ENCODE measurements at places on chromosomes 5 and 9.

DNA sequence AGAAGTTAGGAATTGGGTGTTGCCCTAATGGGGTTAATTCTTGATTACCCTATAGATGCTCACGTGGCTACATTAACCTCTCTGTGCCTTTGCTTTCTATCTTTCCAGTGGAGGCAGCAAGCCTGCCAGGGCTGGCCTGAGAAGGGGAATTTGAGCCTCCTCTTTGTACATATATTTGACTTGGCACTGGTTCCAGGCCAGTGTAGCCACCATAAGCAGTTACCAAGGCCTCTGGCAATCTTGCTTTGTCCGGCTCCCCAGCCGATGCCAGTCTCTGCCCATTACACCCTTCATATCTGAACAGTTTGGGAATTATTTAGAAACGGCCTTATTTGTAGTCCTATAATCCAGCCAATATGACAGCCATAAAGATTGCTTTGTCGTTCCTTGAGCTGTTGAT, 58.6 kb upstream of the PPARGC1B start:
- no peaks in the 10 kb centered on the region for H3K36me3 ChIP-seq
- H3K4me1 ChIP-seq = no peaks in the 10 kb centered on the region
- DNase-seq = no peak
- no peaks in the 10 kb centered on the region for H3K27me3 ChIP-seq

DNA sequence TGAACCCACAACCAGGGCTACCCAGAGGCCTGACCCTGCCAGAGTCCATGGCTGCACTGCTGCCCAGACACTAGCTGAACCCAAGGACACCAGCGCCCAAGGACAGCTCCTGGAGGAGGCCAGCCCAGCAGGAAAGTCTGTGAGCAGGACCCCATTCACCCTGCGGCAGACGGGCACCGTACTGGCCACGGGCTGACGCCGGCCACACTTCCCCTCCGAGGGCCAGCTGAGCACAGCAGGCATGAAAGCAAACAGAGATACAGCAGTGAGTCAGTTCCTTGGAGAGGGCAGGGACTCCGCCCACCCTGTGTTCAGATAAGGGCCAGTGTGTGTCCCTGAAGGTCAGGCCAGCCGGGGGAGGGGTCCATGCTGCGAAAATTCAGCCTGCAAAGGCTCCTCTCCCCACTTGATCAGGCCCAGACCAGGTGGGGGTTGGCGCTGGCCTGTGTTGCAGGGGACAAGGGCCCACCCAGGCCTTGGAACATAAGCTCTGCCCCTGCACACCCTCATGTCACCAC, 3.2 kb downstream of the RNF208 start:
- no peak overlapping the region for H3K27ac ChIP-seq
- H3K27me3 ChIP-seq = no peaks in the 10 kb centered on the region
- peaks cover 16% of the 10 kb centered on the region for H3K4me1 ChIP-seq
- H3K36me3 ChIP-seq = no peaks in the 10 kb centered on the region
- H3K4me3 ChIP-seq = no peak overlapping the region

GRCh38 chr5:60295423-60295822, 401.9 kb upstream of the PDE4D start:
- no peaks in the 10 kb centered on the region for H3K36me3 ChIP-seq
- H3K27me3 ChIP-seq = no peaks in the 10 kb centered on the region
- H3K4me1 ChIP-seq = no peaks in the 10 kb centered on the region
- H3K4me3 ChIP-seq = no peak overlapping the region
- DNase-seq = peak; percentile 17

GRCh38 chr9:97564291-97565175, 63.1 kb downstream of the TMOD1 start:
- H3K4me1 ChIP-seq = peaks cover 43% of the 10 kb centered on the region
- peaks cover 11% of the 10 kb centered on the region for H3K36me3 ChIP-seq
- peak overlapping the region; percentile 63 for H3K27ac ChIP-seq
- no peak overlapping the region for H3K4me3 ChIP-seq

- no peak overlapping the region for H3K4me3 ChIP-seq
- no peak overlapping the region for H3K27ac ChIP-seq
Observed at GRCh38 chr5:138408023-138408422, 30.8 kb upstream of the REEP2 start.

DNA sequence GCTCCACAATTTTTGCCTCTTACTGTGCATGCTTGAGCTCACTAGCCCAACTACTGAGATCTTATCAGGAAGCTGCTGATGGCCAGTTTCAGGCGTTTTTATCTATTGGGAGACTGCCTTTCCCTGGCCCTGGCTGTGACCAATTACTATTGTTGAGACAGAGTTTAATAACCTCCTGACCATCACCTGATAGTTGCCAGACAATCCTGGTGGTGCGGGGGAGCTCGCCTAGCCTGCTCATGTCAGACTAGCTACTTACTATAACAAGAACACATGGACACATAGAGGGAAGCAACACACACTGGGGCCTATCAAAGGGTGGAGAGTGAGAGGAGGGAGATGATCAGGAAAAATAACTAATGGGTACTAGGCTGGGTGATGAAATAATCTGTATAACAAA, 13.0 kb upstream of the OXCT1 start:
- no peak overlapping the region for H3K4me3 ChIP-seq
- DNase-seq = no peak
- no peak overlapping the region for H3K27ac ChIP-seq
- H3K36me3 ChIP-seq = no peaks in the 10 kb centered on the region
- H3K4me1 ChIP-seq = no peaks in the 10 kb centered on the region

- H3K4me1 ChIP-seq = no peaks in the 10 kb centered on the region
- no peak overlapping the region for H3K27ac ChIP-seq
- no peak for DNase-seq
- no peak overlapping the region for H3K4me3 ChIP-seq
- H3K36me3 ChIP-seq = no peaks in the 10 kb centered on the region
Observed at GRCh38 chr5:162410365-162410764, 342.8 kb downstream of the GABRG2 start.

DNA sequence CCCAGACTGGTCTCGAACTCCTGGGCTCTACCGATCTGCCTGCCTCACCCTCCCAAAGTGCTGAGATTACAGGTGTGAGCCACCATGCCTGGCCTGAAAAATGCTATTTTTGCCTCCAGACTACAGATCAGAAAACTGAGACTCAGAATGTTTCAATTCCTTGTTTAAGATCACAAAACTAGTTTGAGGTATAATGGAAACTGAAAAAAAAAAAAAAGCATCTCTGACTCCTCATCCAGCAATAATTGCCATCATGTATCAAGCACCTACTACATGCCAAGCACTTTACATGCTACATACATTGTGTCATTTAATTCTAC, 35.6 kb downstream of the PLAC8L1 start:
- H3K4me1 ChIP-seq = peaks cover 52% of the 10 kb centered on the region
- H3K36me3 ChIP-seq = no peaks in the 10 kb centered on the region
- H3K27me3 ChIP-seq = no peaks in the 10 kb centered on the region

- H3K4me1 ChIP-seq = peaks cover 13% of the 10 kb centered on the region
- peak overlapping the region; percentile 99 for H3K27ac ChIP-seq
- DNase-seq = peak; percentile 33
- H3K4me3 ChIP-seq = peak overlapping the region; percentile 88
Observed at GRCh38 chr5:98927242-98927988, 1.4 kb downstream of the CHD1 start.

GRCh38 chr5:74017112-74017511, 391.1 kb downstream of the ARHGEF28 start:
- no peak for DNase-seq
- H3K27me3 ChIP-seq = no peaks in the 10 kb centered on the region
- no peaks in the 10 kb centered on the region for H3K36me3 ChIP-seq
- H3K4me3 ChIP-seq = no peak overlapping the region

DNA sequence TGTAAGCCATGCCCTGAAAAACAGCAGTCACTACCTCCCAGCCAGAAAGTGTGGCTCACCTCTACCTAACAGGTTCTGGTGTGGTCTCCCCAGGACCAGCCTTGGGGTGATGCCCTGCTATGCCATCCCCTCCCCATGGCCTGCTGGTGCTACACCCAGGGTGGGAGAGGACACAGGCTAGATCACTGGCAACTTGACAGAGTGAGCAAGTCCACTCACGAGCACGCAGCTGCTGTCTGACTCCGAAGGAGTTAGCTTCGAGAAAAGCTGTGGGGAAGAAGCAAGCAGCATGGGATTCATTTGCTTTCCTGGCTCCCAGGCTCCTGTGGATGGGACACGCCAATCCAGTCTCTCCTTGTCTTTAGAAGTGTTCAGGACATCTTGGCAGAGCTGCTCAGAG, 102.2 kb downstream of the COL5A1 start:
- no peaks in the 10 kb centered on the region for H3K27me3 ChIP-seq
- no peak for DNase-seq
- H3K4me1 ChIP-seq = no peaks in the 10 kb centered on the region
- H3K36me3 ChIP-seq = no peaks in the 10 kb centered on the region
- no peak overlapping the region for H3K27ac ChIP-seq

DNA sequence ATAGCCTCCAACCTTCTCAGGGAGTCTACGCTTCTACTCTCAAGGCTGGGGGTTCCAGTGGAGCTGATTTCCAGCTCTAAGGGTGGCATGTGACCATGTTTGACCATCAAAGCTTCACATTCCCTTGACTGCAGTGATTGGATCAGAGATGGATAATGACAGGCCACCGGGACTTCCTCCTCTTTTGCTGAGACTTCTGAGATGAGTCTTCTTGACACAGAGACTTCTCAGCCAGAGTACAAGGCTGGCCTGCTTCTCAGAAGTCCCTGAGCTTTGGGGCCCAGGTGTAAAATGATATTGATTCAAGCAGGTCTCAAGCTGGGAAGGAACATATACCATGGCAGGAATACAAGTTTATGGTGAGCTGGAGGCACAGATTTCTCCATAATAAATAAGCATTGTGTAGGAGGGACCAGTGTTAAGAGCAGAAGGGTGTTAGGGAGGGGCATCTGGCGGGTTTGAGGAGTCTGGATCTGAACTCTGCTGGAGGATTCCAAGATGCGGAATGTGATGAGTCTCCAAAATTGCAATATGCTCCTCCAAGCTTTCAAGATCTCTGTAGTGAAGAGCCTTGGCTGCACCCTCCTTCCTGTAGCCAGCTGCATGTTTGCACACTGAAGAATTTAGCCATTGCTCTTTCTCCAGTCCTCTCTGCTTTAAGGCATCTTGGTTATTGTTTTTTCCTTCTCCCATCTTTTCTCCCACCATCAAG, 41.7 kb upstream of the HSD17B4 start:
- no peaks in the 10 kb centered on the region for H3K27me3 ChIP-seq
- peaks cover 6% of the 10 kb centered on the region for H3K4me1 ChIP-seq
- H3K27ac ChIP-seq = no peak overlapping the region
- DNase-seq = no peak
- H3K36me3 ChIP-seq = no peaks in the 10 kb centered on the region

GRCh38 chr5:74056789-74057164, 430.8 kb downstream of the ARHGEF28 start:
- DNase-seq = peak; percentile 56
- no peak overlapping the region for H3K4me3 ChIP-seq
- peaks cover 9% of the 10 kb centered on the region for H3K4me1 ChIP-seq
- H3K36me3 ChIP-seq = no peaks in the 10 kb centered on the region
- no peaks in the 10 kb centered on the region for H3K27me3 ChIP-seq

- no peaks in the 10 kb centered on the region for H3K4me1 ChIP-seq
- no peak overlapping the region for H3K4me3 ChIP-seq
- H3K36me3 ChIP-seq = no peaks in the 10 kb centered on the region
- no peak for DNase-seq
Observed at GRCh38 chr5:170179626-170180025, 53.2 kb upstream of the C5orf58 start.

GRCh38 chr5:169052207-169052606, 248.7 kb downstream of the SLIT3 start:
- no peak for DNase-seq
- no peaks in the 10 kb centered on the region for H3K36me3 ChIP-seq
- H3K27ac ChIP-seq = no peak overlapping the region
- peaks cover 4% of the 10 kb centered on the region for H3K4me1 ChIP-seq

DNA sequence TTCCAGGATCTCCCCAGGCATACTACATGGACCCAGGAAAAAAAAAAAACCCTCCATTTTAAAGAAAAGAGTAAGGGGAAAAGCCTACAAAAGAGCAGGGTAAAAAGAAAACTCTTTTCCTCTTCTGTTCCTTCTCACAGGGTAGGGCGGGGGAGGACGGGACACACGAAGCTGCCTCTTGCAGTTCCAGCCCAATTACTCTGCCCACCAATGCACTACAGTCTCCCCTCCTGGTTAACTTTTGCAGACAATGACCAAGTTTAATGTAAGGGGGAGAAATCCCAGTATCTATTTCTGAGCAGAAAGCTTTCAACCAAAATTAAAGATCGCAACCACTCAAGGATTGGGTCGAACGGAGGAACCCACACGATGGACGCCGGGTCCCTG, 1.3 kb downstream of the BRD3 start:
- H3K4me3 ChIP-seq = peak overlapping the region; percentile 63
- peak overlapping the region; percentile 4 for H3K27ac ChIP-seq
- peaks cover 39% of the 10 kb centered on the region for H3K4me1 ChIP-seq
- H3K27me3 ChIP-seq = no peaks in the 10 kb centered on the region

DNA sequence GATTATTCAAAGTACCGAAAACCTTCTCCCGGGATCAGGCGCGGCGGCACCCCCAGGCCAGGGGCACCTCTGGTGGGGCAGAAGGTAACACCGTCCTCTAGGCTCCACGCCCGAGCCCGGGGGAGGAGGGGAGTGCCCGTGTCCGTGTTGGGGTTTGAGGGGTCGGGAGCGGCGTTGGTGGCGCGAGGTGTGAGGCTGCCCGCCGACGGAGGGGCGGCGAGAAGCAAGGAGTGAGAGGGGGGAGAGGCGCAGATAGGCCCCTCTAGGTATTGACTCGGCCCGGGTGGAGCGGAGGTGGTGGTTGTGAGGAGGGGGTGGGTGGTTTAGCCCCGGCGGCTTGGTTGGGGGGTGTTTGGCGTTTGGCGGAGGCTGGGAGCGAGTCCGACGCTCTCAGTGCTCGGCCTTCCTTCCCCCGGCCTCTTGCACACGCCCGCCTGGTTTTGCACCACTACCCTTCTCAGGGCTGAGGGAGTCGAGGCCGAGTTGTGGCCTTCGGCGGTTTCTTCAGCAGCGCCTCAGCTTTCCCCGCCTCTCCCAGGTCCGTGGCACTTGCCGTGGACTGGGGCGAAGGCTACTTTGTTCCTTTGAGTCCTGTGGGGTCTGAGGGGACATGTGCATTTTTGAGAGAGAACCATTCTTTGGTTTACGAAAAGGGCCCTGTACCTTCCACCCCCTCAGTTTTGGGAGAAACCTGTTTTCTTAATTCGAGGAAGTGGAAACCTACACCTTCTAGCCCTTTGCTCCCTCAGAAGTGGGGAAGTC, 450 bp downstream of the GPBP1 start:
- peak overlapping the region; percentile 92 for H3K4me3 ChIP-seq
- H3K27me3 ChIP-seq = no peaks in the 10 kb centered on the region
- peak overlapping the region; percentile 99 for H3K27ac ChIP-seq
- peaks cover 24% of the 10 kb centered on the region for H3K4me1 ChIP-seq

DNA sequence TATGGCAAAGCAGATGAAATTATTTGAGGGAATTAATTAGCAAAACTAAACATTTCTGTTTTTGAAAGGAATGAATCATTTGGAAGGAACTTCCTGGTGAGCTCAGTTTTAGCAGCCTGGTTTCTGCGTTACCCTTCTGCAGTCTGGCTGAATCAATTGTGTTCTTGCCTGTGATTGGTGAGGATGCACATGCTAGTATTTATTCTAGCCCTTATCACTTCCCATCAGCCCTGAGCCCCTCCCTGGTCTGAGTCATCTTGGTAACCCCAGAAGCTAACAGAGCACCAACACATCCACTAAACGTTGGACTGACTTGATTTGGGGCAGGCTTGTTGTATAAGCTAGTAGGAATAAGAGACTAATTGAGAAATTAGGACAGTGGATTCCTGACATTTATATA, 6.6 kb downstream of the TJP2 start:
- no peak overlapping the region for H3K4me3 ChIP-seq
- no peaks in the 10 kb centered on the region for H3K27me3 ChIP-seq
- H3K36me3 ChIP-seq = no peaks in the 10 kb centered on the region
- peaks cover 45% of the 10 kb centered on the region for H3K4me1 ChIP-seq
- DNase-seq = no peak
- peak overlapping the region; percentile 34 for H3K27ac ChIP-seq
